ENCODE measurements at places on chromosomes 4 and X.

DNA sequence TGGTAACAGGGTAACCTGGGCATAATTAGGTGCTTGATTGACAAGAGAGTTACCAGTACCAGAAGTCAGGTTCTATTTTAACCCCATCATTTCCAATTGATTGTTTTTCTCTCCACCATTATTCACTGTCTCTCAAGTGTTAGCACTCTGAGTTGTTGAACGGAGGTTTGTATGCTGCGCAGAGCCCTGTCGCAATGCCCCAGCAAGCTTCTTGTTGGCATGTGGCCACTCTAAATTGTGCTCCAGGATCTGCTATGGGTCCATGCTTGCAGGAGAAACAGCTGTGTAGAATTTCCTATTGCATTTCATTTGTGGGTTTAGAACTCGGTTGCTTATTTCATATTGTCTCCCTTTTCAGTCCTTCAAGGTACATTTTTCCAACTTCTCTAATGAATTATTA lies 98.2 kb downstream of the KLHL8 start:
- no peak for DNase-seq

DNA sequence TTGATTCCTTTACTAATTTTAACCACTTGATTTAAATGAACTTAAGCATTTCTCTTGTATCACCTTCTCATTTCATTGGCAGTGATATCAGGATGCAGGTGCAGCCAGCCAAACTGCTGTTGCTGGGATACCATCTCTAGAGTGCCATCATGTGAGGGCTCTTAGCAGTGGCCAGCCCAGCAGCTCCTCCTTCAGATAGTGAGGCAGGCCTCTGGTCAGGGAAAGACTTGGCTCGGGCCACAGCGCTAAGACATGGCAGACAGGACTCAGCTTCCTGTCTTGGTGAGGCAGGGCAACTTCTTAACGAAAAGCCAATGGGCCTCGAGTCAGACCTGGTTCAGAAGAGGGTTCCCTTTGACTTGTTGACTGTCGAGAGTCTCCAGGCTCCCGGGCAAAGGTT lies 50.0 kb downstream of the NOP14 start:
- DNase-seq, result no peak

DNA sequence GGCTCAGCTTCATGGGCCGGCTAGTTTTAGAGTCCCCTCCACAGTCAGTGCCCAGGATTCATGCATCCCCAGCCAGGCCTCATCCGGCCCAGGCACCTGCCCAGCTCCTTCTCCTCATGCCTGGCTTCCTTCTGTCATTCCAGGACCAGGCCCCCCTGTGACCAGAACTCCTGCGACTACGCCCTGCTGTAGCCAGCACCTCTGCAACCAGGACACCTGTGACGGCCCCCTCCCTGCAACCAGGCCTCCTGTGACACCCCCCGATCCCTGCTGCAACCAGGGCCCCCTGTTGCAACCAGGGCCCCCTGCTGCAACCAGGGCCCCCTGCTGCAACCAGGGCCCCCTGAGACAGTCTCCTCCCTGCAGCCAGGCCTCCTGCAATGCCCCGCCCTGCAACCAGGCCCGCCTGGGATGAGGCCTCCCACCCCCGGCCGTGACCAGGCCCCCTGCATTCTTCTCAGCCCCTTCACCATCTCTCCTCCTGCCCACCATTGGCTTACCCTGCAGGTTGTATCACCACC lies 46.8 kb downstream of the HTRA3 start:
- DNase-seq, result peak; percentile 23

GRCh38 chr4:85369703-85370380 lies 105.1 kb upstream of the ARHGAP24 start:
- DNase-seq, result no peak

GRCh38 chr4:185235843-185236503 lies 26.6 kb downstream of the SNX25 start:
- DNase-seq, result no peak

DNA sequence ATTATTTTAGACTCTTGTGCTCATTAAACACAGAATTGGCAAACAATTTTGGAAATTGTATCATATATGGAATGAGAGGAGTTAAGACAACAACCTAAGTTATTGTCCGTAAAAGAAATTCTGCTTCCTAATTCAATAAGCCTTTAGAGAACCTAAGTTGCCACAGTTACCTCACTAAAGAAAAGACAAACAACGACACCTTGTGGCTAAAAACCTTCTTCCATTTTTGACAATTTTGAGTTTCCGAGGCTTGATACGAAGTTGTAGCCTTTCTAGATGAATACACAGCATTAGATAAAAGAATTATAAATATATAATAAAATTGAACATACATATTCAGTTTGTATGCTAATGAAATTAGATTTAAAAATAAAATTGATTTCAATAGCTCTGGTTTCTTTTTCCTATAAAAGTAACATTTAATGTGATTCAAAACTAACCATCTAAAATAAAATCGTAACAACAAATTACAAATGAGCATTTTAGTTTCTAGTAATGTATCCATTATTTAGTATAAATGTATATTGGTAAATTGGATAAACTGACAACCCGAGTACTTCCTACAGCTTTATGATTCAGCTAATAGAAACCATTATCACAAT lies 275.1 kb downstream of the GPM6A start:
- DNase-seq, result no peak

GRCh38 chr4:55447108-55447708 lies 51.5 kb downstream of the TMEM165 start:
- DNase-seq, result no peak

GRCh38 chrX:16239211-16239610 lies 71.9 kb downstream of the MAGEB17 start:
- no peak for DNase-seq

DNA sequence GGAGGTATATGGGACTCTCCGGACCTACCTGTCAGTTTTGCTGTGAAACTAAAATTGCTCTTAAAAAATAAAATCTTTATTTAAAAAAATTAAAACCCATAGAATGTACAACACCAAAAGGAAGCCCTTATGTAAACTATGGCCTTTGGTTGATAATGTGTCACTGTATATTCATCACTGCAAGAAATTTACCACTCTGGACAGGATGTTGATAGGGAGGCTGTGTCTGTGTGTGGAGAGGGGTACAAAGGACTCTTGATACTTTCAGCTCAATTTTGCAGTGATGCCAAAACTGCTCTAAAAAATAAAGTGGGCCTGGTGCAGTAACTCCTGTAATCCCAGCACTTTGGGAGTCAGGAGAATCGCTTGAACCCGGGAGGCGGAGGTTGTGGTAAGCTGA lies 2.9 kb upstream of the ZMYM3 start:
- DNase-seq, result no peak

- DNase-seq, result no peak
Observed at GRCh38 chr4:123812066-123812390, 415.4 kb downstream of the SPRY1 start.

GRCh38 chr4:168538632-168539031 lies 41.8 kb downstream of the PALLD start:
- DNase-seq, result no peak

- no peak for DNase-seq
Observed at GRCh38 chr4:128768373-128768996, 41.0 kb upstream of the JADE1 start.

GRCh38 chrX:21382715-21383114 lies 8.5 kb downstream of the CNKSR2 start:
- no peak for DNase-seq

DNA sequence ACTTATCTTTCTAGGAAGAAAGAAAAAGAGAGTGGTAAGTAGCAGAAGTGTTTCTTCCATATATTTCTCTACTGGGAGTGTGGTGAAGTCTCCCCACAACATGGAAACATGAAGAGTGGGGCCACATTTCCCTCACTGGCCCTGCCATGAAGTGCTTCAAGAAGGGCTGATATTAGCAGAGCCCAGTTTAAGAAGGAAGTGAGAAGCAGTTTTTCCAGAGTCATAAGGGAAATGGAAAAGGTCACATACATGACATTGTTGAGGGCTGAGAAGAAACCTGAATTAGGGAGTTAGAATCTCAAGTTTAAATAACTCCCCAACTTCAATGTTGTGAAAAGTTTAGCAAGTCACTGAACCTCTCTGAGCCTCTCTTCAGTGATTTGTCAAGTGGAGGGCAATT lies 171.9 kb upstream of the RBPJ start:
- no peak for DNase-seq

- no peak for DNase-seq
Observed at GRCh38 chr4:19348746-19349145, 903.0 kb upstream of the SLIT2 start.

DNA sequence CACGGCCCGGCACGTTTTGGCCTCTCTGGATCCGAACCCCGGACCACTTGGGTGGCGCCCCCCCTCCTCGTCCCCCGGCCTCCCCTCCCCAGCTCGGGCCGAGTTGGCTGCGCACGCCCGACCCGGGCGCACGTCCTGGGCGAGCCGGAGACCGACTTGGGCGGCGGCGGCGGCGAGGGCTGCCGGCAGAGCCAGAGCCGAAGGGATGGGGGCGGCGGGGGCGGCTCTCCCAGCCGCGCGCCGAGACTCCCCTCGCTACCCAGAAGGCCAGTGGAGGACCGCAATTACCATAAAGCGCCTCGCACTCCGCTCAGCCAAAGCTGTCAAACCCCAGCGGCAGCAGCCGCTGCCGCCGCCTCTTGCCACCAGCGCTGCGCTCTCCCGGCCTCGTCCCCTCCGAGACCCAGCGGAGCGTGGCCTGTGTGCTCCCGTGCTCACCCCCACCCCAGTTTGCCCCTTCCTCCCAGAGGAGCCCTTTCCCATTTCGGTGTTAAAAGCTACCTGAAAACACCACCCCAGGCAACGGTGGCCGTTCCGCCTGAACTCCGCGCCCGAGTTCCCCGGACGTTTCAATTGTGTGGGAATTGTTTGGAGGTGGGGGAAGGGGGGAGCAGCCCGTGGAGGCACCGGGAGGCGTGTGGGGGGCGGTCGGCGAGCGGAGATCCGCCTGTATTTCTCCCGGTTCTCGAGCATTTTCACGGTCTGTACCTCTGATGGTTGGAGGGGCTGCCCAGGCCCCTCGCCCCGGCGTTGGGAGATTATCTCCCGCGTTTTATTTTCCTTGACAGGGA lies 701 bp upstream of the BCOR start:
- peak; percentile 65 for DNase-seq

GRCh38 chr4:150251752-150252190 lies 173.5 kb downstream of the DCLK2 start:
- DNase-seq, result no peak

GRCh38 chr4:7803992-7804755 lies 135.5 kb downstream of the AFAP1 start:
- peak; percentile 89 for DNase-seq

DNA sequence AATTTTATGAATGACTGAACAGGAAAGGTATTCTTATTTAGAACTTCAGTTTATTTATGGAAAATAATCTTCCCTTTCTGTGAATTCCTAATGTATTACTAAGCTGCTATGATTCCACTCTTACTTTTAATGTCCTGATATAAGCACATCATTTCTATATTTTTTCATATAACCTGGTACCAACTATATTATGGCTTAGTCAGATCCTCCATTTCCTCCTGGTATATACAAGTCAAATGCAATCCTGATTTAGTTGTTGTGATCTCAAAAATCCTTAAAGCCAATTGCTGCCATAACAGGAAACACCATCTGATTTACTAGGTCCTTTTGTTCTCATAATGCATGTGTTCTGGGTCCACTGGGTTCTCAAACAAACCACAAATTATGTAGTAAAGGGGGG lies 26.8 kb downstream of the TRMT2B start:
- no peak for DNase-seq

- no peak for DNase-seq
Observed at GRCh38 chr4:188295899-188296298, 156.7 kb downstream of the TRIML1 start.

DNA sequence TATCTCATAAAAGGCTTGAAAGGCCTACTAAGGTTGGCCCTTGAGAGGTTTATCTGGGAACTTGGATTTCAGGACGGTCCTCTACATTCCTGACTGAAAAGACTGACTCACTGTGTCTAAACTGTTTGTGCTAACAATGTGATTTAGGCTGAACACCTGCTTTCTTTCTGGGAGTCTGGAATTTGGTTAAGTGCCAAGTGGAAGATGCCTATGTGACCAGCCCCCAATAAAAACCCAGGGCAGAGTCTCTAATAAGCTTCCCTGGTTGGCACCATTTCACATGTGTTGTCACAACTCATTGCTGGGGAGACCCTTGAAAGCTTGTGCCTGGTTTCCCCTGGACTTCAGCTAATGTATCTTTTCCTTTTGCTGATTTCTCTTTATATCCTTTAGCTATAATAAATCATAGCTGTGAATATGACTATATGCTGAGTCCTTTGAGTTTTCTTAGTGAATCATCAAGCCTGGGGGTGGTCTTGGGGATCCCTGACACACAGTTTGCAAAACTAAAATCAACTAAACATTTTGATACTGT lies 55.1 kb downstream of the GPR82 start:
- no peak for DNase-seq

DNA sequence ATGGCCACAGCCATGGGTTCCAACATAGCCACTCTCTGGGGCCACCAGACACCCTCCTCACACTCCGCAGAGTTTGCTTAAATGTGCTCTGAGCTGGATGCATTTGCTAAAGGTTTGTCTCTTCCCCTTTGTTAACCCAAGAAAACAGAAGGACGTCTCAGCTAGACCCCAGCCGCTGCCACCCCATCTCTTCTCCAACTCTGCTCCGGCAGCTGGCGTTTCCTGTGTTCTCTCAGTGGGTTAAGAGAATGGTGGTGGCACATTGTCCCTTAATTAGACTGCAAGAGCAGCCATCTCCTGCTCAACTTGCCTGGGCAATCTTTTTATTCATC lies 43.7 kb upstream of the FAM9C start:
- peak; percentile 48 for DNase-seq

- DNase-seq, result no peak
Observed at GRCh38 chrX:10157543-10157942, 768 bp downstream of the CLCN4 start.

DNA sequence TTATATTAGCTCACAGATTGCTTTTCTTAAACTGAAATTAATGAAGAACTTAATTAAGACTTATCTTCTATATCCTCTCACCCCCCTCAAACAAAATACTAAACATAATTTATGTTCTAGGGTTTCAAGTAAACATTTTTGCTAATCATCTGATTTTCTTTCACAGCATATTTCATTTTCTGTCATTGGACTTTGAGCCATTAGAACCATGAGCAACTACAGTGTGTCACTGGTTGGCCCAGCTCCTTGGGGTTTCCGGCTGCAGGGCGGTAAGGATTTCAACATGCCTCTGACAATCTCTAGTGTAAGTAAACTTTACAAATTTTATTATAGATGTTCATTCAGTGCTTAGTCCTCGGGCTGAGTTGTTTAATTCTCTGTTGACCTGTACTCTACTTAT lies 3.3 kb downstream of the PDLIM5 start:
- peak; percentile 82 for DNase-seq

- no peak for DNase-seq
Observed at GRCh38 chr4:7458066-7458425, 23.3 kb upstream of the PSAPL1 start.

Data from Peyer's patch (tissue), 4 donors.